ENCODE measurements at places on chromosomes 6 and 20.

GRCh38 chr6:9515633-9516606 lies 899.0 kb downstream of the TFAP2A start:
- no peak for DNase-seq

- DNase-seq: no peak
These were observed 91.9 kb downstream of the RFPL4B start for GRCh38 chr6:112439010-112439409.

DNA sequence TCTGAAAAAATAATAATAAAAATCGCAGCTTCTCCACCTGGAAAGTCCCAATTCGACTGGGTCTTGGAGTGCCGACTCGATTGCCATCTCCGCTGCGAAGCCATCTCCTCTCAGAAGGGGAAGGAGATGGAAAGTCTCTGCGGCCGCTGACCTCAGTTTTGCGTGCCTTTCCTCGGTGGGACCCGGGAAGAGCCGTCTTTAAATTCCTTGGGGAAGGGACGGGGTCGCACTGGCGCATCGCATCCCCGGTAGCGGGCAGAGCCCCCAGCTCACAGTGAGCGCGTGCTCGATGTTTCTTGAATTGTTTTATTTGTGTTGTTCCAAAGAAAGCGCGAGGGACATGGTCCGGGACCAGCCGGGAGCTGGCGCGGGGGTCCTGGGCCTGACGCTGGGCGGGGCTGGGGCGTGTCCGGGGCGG lies 270 bp upstream of the TIAM2 start:
- DNase-seq: no peak

- no peak for DNase-seq
These were observed 266.2 kb upstream of the ADGRB3 start for GRCh38 chr6:68368845-68369244.

- no peak for DNase-seq
These were observed 74.0 kb downstream of the ANKRD6 start for GRCh38 chr6:89506716-89507617.

DNA sequence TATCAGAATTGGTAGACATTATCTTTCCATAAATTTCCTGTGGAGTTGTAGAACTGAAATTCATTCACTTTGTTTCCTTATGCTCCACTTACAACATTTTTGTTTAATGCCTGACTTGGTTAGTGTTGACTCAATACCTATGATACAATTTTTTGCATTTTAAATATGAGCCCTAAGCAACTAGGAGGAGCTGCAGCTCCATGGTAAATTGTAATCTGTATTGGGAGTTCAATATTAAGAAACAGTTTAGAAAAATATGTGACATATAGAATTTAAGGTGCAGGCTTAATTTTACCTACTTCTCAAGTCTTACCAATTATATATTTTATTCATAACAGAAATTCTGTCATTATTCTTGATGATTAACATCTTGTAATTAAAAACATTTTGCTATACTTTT lies 868.3 kb downstream of the EYS start:
- no peak for DNase-seq

- DNase-seq: no peak
These were observed 64.9 kb downstream of the LAMA4 start for GRCh38 chr6:112189494-112189893.

DNA sequence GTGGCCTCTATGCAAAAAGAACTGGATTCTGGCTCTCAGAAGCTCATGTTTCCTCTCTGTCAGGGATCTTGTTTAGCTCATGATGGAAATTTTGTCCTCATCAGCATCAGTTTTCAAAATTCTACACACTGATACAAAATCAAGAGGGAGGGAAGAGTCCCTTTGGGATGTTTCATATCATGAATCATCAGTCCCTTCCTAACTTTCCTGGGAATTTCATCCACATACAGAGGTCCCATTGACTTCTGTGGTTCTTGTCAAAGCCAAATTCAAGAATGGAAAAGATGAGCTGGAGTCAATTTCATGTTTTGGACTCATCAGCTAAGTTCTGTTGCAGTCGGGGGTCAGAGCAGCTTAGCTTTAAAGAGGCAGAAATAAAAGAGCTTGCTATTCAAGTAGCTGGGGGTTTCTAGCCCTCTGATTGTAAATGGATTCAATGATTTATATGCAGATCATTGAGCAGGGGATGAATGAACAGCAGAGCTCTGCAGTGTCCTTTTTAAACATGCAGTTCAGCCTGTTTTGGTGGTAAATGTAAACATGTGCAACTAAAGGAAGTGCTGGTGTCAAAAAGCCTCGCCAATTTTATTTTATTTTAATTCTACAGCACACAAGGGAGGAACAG lies 21.3 kb upstream of the TMEM14A start:
- no peak for DNase-seq

DNA sequence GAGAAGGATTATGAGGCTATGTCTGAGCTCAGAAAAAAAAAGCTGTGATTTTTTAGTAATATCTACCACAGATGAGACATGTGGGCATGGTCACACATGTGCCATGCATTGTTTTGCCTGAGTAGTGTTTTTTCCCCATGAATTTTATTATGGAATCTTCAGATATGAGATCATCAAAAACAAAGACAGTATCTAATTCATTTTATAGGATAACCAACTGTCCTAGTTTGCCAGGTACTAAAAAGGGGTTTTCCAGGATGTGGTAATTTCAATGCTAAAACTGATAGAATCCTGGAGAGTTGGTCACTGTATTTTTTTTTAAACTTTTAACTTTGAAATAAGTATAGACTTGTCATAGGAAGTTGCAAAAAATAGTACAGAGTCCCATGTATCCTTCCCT lies 127.4 kb upstream of the MAP3K7 start:
- no peak for DNase-seq

- DNase-seq: no peak
These were observed 34.6 kb upstream of the TAGAP start for GRCh38 chr6:159079367-159079766.

DNA sequence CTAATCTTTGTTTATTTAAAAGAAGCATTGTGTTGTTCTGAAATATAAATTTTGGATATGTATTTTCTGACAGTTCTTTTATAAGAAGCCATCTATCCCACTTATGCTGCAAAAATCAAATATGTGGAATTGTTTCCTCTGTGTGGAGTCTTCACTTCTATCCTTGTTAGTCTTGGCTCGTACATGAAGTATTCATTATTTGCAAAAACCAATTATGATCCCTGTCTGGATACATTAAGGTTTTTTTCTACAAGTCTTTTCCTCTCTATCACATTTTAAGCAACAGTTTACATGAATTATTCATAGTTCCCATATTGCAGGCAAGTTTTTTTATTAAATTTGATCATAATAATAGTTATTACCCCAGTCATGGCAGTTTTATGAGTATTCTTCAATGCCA lies 490.8 kb upstream of the GJE1 start:
- DNase-seq: no peak

GRCh38 chr6:20877008-20877937 lies 343.0 kb downstream of the CDKAL1 start:
- DNase-seq: no peak

DNA sequence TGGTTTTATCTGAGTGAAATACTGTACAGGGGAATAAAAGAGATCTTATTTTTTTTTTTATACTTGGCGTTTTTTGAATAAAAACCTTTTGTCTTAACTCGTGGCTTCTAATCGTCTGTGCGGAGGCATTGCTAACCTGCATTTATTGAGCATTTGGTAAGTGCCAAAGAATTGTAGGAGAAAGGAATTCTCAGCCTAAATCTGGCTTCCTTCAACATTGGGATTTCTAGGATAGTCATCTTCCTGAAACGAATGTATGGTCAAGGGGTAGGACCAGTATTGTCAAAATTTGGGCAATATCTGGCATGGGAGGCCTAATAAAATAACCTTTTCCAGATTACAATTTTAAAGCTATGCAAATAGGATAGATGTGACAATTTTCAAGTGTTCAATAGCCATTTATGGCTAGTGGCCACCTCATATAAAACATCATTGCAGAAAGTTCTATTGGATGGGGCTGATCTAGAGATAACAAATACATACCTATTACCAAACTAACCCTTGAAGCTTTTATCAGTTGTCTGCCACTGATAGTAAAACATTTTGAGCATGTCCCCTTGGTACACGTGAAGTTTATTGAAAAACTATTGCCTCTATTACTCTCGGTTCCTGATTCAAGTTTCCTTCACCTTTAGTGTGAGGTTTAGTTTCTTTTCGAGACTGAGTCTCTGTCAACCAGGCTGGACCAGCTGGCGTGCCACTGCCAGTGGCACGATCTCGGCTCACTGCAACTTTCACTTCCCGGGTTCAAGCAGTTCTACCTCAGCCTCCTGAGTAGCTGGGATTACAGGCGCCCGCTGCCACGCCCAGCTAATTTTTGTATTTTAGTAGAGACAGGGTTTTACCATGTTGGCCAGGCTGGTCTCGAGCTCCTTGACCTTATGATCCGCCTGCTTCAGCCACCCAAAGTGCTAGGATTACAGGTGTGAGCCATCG lies 5.6 kb downstream of the PIM1 start:
- DNase-seq: no peak

GRCh38 chr6:78911218-78911940 lies 44.0 kb downstream of the IRAK1BP1 start:
- DNase-seq: no peak

DNA sequence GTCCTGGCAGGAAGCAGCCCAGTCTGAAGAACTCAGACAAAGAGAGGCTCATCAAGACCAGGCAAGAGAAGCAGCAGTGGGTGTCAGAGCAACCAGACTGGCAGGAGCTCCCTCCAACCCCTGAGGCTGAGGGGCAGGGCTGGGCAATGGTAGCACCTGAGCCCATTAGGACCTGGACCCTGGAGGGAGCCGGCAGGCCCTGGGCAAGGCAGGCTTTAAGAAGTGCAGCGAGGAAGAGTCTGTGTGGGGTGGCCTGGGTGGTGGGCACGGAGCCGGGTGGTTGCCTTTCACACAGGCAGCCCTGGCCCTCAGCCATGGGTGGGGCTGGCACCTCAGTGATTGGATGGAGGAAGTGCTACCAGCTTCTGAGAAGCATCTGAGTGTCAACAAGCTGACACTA lies 33.1 kb upstream of the IRF4 start:
- no peak for DNase-seq

GRCh38 chr20:58177799-58178198 lies 50.7 kb downstream of the ANKRD60 start:
- DNase-seq: no peak

DNA sequence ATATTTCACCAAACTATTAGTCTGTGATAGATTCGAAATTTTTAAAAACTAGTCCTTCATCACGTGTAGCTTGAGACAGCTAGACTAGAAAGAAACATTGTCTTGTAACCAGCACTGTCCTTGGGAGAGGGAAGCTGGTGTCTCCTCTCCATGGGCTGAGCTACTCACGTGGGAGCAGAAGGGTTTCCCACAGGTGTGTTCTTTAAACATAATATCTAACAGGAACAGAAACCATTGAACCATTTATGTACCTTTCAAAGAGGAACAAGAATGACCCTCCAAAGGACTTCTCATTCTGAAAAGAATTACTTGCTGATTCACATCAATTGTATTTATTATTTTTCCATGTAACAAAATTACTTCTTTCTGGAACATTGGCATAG lies 72.4 kb upstream of the SYNJ2 start:
- no peak for DNase-seq

GRCh38 chr6:64803470-64804166 lies 903.4 kb downstream of the EYS start:
- no peak for DNase-seq

GRCh38 chr6:32317541-32317940 lies 54.2 kb downstream of the TSBP1 start:
- DNase-seq: no peak

- no peak for DNase-seq
These were observed 61.1 kb upstream of the TBX18 start for GRCh38 chr6:84825461-84825860.

GRCh38 chr20:5665417-5665816 lies 84.8 kb upstream of the SHLD1 start:
- DNase-seq: no peak

DNA sequence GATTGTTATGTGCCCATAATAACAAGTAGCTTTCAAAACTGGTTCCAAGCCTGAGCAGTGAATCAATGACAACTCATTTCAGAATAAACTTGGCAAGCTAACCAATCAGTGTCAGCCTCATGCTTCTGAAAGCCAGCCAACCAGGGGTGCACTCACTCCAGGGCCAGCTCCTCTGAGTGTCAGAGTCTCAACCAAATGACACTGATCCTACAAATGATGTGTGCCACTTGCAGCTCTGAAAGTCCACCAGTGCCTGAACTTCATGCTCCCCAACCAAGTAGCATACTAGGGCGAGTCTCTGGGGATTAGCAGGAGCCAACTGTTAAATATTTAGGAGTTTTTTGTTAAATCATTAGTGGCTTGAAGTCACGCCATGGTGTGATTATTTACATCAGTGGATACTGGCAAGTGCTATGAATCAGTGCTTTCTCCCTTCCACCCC lies 4.5 kb downstream of the IYD start:
- no peak for DNase-seq

DNA sequence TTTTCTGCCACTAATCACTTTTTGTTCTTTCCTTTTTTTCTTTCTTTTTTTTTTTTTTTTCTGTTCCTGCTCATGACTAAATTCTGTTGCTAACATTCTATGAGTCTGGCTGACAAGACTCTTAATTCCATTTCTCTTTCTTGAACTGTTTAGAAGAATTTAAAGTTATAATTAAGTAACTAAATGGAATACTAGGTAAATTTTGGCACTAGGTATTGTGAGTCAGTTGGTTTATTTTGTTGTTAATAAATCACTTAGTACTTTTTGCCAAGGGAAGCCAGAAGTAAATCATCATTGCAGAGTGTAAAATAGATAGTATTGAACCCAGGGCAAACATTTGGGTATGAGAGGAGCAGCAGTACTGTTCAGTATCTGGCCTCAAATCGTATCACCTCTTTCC lies 42.0 kb upstream of the PRDM1 start:
- DNase-seq: no peak
